ENCODE measurements at places on chromosomes 7 and 10. TPM values are rescaled to one million over a fixed set of nuclear protein-coding genes. Genes with fewer than 3 reads are reported as not detected.

Gene PCLO
- 2.3 TPM for total RNA-seq

DNA sequence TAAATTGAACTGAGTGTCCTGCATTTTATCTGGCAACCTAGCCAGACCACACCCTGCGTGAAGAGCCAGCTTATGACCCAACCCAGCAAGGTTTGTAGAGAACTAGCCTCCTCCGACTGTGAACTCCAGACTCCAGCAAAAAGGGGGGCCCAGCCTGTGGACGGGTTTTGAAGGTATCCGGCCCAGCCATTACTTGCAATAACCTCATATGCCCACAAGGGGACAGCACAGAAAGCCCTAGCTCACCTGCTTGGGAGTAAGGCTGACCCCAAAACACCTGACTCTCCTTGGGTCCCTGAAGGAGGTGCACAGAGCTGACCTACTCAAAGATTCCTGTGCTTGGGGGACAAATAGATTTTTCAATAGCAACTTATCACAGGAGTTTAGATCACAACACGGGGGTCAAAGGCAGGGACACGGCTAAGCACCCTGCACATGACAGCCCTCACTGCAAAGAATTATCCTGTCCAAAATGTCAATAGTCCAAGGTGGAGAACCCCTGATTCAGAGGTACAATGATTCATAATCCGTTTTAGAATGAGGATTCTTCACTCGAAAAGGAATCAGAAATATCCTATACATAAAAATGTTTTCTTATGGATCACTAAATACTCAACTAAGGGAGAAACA lies 4.6 kb downstream of the TRPV6 start:
- DNase-seq = no peak

DNA sequence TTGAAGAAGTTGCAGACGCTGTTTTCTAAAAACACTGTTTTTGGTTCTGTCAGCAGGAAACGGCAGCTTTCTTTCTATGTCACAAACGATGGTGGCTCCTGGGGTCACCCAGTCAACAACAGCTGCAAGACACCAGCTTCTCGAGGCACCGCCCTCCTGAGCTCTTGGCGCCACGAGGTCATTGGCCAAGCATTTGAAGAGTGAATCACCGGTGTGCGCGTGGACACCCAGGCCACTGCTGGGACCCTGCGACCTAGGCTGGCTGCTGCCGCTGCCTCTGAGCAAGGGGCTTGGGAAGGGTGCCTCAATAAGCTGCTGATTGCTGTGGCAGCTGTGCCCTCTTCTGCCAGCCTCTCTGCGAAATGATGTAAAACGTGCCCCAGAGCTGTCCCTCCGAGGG lies 22.5 kb upstream of the VIPR2 start:
- DNase-seq = no peak

Gene CDNF
- total RNA-seq = 3.7 TPM

- DNase-seq = no peak
Observed at GRCh38 chr10:1741450-1741849, 4.1 kb upstream of the ADARB2 start.

- no peak for DNase-seq
Observed at GRCh38 chr7:35253460-35253709, 515 bp downstream of the TBX20 start.

- DNase-seq = no peak
Observed at GRCh38 chr10:124069341-124070264, 23.8 kb downstream of the CHST15 start.

- no peak for DNase-seq
Observed at GRCh38 chr10:127186813-127187212, 9.6 kb downstream of the INSYN2A start.

Measured in esophagus muscularis mucosa (tissue), 4 donors.